Fibroblast of skin of back (primary cell): ENCODE measurements at places on chromosomes 3 and 15.

- DNase-seq = no peak
Measured at GRCh38 chr15:58446521-58446920, 14.7 kb downstream of the LIPC start.

DNA sequence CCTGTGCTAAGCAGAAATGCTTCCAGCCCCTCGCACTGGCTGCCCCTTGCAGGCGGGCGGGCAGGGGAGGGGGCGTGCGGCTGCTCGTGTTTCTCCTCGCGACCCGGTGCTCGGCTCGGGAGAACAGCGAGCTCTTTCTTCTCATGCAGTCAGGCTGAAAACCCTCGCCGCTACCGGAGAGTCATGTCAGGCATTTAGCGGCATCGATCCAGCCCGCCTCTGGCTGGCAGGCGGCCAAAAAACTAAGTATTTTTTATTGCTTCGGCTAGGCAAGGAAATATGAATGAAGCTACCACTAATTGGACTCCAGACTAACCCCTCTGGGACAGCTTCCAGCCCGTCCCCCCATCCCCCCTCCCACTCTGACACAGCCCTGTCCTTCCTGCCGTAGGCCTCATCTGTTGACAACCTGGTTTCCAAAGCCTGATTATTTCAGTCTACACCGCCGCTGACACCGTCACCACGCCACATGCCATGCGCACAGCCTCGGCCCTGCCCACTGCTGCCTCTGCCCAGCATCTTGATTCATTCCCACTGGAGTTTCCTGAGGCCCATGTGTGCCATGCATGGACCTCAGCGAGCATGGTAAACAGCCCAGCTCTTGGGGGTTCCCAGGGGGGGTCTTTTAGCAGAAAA, 35.3 kb downstream of the TLE3 start:
- peak; percentile 90 for DNase-seq

- DNase-seq = no peak
Measured at GRCh38 chr3:37218206-37218605, 43.8 kb upstream of the LRRFIP2 start.

GRCh38 chr3:151919030-151919328, 45.5 kb downstream of the SUCNR1 start:
- no peak for DNase-seq

DNA sequence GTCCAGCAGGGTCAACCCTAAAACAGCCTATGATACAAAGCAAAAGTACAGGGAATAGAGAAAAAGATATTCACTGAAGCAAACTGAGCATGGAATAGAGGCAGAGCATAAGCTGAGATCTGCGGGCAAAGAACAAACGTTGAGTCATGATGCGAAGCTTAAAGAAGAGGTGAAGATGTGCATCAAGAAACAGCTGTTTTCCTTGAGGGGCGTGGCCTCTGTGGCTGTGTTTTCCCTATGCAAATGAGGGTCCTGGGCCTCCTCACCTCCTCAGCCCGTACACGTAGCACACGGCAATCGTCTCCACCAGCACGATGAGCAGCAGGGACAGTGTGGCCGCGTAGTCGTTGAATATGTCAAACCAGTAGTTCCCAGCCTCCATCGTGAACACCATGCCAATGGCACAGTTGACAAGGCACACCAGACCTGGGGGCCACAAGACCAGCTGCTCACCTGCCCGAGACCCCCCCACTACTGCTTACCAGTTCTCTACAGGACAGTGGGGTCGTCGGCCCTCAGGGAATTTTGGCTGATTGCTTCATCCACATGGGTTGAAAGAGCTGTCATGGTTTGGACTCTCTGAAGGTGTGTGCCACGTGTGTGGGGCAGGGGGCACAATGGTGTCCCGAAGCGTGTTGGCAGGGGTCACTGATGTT, 33.6 kb downstream of the SLC6A20 start:
- DNase-seq = no peak

DNA sequence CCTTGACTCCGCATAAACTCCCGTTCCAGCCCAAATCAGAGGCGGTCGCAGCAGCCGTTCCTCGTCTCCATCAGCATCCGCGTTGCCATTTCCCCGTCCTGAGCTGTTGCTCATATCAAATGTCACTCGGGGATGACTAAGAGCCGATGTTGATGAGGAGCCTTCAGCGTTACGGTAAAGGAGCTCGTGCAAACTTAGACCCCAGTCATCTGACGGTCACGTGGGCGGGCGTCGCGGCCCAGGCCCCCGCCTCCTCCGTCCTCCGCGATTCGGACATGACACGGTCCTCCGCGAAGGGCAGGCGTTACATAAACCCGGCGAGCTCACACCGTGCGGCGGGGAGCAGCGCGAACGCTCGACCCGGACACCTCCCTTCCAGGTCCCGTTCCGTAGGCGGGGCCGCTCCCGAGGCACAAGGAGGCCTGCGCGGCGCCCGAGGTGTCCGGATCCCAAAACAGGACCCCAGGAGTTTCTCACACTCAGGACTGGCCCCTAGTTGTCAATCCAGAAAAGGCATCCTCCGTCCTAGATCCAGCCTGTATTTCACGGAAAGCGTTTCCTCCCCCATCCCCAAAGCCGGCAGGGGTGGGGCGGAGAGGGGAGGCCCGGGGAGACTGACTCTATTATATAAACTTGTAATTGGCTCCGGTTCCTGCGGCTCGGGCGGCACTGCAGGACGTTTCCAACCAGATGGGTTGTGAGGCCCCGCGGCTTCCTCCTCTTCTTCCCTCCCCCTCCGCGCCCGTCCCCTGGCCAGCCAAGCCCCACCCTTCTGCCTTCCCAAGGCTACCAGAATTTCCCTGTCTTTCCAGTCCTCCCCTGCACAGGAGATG, 100.0 kb upstream of the IGF1R start:
- peak; percentile 76 for DNase-seq

- no peak for DNase-seq
Measured at GRCh38 chr15:58046467-58046866, 19.0 kb downstream of the ALDH1A2 start.

GRCh38 chr3:51257870-51258269, 127.2 kb upstream of the MANF start:
- no peak for DNase-seq

DNA sequence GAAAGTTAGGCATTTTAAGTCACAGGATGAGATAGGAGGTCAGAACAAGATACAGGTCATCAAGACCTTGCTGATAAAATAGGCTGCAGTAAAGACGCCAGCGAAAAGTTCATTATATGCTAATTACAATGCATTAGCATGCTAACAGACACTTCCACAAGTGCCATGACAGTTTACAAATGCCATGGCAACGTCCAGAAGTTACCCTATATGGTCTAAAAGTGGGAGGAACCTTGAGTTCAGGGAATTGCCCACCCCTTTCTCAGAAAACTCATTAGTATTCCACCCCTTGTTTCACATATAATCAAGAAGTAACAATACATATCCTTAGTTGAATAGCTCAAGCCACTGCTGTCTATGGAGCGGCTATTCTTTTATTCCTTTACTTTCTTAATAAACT, 92.7 kb upstream of the PLXND1 start:
- no peak for DNase-seq

DNA sequence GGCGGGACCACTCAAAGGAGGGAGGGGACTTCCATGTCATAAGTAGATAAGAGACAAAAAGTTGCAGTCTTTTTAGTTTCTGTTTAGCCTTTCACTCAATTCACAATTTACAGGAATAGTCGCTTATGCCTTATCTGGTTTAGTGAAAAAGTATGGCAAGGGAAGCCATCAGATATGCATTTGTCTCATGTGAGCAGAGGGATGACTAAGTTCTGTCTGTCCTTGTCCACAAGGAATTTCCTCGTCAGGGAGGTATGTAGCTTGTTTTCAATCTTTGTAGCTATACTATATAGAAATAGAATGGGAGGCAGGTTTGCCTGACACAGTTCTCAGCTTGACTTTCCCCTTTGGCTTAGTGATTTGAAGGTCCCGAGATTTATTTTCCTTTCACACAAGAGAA, 882.8 kb downstream of the NAALADL2 start:
- DNase-seq = peak; percentile 73
